ENCODE measurements at places on chromosomes 4 and X.

DNA sequence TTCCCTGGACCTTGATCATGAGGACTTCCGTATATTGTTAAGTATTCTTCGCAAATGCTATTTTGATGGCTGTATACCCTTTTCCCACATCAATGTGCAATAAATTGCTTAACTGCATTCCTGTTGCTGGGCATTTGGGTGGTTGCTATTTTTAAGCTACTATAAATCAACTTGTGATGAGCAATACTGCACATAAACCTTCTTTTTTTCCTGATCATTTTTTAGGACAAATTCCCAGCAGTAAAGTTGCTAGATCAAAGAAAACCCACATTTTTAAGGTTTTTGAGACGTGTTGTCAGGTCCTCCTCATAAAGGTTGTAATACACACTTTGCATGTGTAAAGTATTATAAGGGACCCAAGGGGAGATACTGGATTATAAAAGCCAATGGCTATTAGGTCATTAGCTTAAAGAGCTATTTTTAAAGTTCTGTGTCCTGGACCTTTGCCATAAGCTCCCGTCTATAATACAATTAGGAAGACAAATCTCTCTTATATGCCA lies 35.6 kb downstream of the LIMCH1 start:
- DNase-seq = no peak

DNA sequence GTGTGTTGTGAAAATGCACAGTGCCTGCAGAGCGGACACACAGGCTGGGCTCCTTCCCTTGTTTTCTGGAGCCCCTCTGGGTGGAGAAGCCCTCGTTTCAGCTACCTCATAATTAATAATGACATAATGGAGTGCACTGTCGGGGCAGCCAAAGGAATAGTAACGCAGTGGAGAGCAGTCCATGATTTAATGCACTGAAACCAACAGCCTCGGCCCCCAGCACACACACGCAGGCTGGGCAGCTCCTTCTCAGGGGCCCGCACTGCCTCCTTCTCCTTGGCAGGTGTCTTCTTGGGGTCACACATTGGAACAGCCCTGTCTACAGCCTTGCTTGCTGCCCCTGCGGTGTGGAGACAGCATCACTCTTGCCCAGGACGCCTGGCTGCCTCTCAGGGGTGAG lies 89.2 kb downstream of the DCTD start:
- no peak for DNase-seq

DNA sequence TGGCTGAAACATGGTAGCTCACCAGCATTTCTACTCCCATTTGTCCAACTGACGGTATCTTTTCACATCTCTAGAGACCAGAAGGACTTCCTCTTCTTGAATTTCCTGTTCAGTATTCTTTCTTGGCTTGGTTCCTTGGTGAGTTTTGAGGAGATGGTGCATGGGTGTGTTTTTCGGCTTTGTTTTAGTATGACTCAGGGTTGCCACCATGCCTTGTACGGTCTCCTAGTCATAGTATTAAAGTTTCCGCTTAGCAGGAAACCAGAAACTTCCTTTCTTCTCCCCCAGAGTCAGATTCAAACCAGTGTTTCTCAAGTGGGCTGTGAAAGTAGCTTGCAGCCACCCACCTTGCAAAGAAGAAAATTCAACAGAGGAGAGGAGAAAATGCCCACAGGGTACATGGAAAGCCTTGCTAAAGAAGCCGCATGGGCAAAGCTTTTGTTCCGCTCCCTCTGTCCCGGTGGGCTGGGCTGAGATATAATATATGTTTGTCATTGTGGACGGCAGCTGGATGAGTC lies 5.7 kb downstream of the CD99 start:
- DNase-seq = no peak

DNA sequence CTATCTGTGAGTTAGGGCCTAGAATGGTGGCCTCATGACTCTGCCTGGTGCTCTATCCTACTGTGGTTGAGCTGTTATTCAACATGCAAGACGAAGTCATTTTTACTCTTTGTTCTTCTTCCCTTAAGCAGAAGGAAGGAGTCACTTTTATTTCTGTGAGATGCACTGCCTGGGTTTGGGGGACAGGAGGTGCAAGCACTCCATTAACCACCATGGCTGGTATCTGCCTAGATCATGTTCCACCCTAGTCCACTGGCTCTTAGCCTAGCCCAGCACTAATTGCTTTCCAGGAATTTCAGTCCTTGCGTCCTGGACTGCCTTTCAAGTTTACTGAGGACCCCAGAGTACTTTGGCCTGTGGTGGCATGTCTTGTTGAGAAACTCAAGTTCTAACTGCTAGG lies 1182.7 kb downstream of the FSTL5 start:
- DNase-seq = no peak

GRCh38 chrX:103467887-103468286 lies 51.4 kb downstream of the RAB40A start:
- no peak for DNase-seq

DNA sequence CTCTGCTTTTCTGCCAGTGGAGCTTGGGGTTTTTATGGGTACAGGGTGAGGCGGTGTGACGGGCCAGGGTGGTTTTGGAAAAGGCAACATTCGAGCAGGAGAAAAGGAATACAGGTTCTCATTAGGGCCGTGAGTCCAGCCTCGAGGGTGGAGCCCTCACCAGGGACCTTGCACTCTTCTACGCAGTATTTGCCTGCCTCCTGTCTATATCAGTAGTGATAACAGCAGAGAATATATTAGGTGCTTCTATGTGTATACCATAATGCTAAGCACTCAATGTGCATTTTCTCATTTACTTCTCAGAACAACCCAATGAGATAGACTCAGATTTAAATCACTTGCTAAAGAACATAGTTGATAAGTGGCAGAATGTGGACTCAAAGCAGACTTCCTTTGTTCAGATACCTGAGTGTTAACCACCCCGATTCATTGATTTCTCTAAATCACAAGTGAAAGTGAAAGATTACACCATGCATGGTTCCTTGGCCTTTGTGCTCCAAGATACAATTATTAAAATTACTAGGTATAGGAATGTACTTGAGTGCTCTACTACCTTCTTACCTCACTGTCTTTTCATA lies 403.9 kb downstream of the PCDH7 start:
- no peak for DNase-seq

DNA sequence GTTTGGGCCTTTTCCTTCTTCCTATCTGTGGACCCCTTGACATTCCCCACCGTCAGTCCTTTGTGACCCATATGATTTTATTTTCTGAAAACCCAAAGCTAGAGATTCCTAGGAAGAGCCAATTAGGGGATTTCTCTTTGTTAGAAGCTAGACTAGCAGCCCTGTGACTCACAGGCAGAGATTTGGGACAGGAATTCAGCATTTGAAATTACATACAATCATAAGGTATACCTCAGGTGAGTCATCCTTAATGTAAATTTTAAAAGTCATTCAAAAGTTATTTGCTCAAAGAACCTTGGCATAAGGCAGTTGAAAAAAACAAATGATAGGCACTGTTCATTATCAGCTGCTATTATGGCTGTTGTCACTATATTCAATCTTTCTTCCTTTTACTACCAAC lies 40.6 kb downstream of the USP26 start:
- no peak for DNase-seq

DNA sequence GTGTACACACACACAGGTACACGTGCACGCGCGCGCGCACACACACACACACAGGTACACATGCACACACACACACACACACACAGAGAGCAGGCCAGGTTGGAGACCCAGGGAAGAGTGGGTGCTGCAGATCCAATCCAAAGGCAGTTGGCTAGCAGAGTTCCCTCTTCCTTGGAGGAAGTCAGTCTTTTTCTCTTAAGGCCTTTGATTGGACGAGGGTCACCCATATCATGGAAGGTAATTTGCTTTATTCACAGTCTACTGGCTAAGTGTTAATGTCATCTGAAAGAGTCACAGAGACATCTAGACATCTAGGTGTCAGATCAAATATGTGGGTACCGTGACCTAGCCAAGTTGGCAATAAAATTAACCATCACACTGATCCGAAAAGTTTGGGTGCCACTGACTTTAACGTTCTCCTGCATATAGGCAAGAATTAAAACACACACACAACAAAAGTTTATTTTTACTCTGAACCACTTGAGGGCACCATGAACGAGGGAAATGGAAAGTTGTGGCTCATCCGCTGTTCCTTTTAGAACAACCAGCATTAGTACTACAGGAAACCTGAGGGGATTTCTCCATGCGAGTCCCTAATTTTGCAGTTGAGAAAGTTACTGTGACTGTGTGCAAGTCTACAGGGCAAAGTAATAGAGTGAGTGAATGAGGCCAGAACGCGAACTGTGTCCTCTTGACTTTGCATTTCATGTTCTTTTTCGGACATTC lies 66.0 kb upstream of the STOX2 start:
- no peak for DNase-seq

GRCh38 chr4:81617545-81617944 lies 145.8 kb upstream of the RASGEF1B start:
- DNase-seq = no peak

DNA sequence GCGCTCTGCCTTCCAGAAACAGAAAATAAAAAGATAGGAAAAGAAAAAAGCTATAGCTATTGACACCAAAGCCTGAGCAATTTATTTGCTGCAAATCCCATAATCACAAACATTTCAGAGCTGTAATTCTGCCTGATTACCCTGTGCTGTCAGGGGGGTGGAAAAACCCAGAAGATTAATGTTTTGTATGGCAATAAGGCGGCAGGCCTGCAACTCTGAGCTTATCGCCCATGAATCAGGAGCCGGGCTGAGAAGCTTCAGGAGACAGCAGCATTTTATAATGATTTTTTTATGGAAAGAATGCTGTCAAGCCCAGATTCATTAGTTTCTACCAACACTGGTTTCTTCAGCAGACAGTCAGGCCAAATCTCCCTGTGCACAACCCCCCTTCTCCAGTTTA lies 82.6 kb upstream of the TMEM164 start:
- no peak for DNase-seq

DNA sequence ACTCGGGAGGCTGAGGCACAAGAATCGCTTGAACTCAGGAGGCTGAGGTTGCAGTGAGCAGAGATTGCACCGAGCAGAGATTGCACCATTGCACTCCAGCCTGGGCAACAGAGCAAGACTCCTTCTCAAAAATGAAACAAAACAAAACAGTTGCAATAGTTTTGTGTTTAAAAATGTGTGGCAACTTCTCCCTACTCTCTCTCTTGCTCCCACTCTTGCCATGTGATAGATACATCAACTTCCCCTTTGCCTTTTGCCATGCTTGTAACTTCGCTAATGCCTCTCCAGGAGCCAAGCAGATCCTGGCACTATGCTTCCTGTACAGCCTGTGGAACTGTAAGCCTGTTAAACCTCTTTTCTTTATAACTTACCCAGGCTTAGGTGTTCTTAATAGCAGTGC lies 52.5 kb upstream of the INTU start:
- DNase-seq = no peak

DNA sequence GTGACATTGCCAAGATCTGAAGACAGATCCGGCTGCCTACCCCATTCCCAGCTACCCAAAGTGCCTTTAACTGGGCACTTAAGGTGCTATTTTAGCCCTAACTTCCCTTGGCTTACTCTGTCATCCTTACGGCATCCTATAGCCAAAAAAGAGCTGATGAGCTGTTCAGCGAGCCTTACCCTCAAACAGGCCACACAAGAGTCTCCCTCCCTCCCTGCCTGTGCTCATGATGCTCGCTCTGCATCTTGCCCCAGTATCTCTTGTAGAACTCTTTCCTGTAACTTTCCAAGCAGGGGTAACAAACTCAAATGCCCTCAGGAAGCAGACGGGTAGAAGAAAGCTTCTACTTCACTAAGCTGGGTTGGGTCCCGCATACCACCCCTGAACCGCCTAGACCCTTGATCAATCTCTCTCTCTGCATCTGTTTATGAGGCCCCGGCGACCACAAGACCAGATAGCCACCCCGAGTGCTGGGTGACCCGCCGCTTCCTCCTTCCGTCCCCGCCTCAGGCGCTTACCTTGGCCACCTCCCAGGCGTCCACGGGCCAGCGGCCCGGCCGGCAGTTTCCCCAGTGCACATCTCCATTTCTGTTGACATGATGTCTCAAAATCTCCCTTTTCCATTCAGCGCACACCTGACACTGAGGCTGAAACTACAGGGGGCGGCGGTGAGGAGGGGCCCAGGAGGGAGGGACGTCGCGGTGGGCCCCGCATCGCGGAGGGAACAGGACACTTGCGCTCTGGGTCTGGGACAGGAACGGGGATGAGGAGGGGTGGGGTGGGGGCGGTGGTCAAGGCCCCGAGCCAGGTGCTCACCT lies 663 bp downstream of the CXorf38 start:
- DNase-seq = no peak

DNA sequence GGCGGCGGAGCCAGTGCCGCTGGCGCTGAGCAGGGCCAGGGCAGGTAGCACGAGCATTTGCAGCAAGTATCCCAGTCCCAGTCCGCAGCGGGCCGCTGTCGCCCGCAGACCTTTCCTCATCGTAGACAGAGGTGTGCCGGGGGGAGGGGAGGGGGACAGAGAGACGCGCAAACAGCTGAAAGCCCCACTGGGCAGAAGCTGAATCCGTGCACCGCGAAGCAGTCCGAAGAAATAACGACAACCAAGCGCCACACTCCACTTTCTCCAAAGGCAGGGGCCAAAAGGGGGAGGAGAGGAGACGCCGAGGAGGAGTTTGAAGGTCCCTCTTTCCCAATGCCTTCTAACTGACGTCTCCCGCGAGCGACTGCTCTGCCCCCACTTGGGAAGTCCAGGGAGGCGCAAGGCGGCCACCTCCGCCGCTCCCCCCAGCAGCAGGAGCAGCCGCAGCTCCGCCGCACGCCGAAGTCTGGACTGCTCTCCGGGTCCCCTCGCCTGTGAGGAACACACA lies at the start of gene UNC5C:
TSS of gene UNC5C (minus strand) at position 236 of the 508 bp plus-strand sequence.
- no peak for DNase-seq

DNA sequence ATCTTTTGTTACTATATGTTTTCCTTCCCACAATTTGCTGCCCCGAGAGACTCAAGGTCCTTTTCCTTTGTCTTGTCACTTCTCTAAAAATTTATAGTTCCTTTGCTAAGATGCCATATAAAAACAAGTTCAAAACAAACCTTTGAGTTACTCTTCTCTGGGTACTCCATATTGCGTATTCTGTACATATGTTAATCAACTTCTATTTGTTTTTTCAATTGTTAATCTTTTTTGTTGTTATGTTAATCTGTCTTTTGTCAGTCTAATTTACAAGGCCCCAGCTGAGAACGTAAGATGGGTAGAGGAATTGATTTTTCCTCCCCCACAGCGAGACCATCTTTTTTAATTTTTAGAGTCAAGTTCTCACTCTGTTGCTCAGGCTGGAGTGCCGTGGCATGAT lies 7.2 kb upstream of the PPEF2 start:
- no peak for DNase-seq

- DNase-seq = no peak
Observed at GRCh38 chr4:122827879-122828601, 1.4 kb downstream of the FGF2 start.

GRCh38 chr4:175480404-175480803 lies 331.7 kb downstream of the GPM6A start:
- no peak for DNase-seq

- no peak for DNase-seq
Observed at GRCh38 chrX:155891446-155892210, 10.5 kb downstream of the VAMP7 start.
